ENCODE measurements at places on chromosomes 2 and 18. TPM values are rescaled to one million over a fixed set of nuclear protein-coding genes. Genes with fewer than 3 reads are reported as not detected.

GRCh38 chr18:32201948-32202672 lies 12.3 kb downstream of the MEP1B start:
- no peak for DNase-seq

- DNase-seq, result peak; percentile 49
Observed at GRCh38 chr2:97348841-97349240, 235.9 kb downstream of the ANKRD36 start.

- no peak for DNase-seq
Observed at GRCh38 chr18:32257084-32257785, 67.4 kb downstream of the MEP1B start.

- no peak for DNase-seq
Observed at GRCh38 chr18:50898919-50899318, 20.0 kb downstream of the ME2 start.

DNA sequence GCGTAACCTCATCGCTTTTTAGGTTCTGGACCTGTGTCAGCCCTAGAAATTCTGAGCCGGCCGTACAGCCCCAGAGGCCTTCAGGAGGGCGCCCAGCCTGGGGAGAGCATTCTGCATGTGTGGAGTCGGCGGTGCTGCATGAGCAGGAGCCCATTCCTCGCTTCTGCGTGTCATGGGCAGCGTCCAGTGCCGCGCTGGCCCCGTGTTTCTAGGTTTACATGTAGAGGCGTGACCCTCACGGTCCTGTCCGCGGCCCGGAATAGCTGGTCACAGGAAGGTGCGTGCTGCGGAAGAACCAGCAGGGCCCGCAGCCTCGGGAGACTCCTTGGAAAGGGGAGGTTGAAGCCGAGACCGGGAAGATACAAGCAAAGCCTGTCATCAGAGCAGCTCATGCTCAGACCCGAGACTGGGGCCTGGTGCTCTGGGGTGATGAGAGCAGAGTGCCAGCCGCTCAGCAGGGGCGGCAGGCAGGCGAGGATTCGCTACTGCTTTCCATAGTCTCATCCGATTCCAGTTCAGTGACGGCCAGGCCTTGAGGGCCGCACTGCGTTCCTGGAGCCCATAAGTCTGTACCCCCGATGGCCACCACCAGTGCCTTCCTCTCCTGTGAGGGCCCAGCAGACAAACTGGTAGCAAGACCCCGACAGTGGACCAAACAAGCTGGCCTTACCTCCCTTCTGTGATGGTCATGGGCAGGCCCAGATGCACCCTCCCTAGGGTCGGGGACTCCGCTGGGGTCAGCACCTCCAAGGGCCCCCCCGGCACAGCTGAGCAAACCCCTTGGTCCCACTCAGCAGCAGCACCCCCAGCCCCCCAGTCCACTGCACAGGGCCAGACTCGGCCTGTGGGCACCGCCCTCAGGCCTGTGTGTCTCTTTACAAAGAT lies 15.6 kb upstream of the NFATC1 start:
- peak; percentile 82 for DNase-seq

DNA sequence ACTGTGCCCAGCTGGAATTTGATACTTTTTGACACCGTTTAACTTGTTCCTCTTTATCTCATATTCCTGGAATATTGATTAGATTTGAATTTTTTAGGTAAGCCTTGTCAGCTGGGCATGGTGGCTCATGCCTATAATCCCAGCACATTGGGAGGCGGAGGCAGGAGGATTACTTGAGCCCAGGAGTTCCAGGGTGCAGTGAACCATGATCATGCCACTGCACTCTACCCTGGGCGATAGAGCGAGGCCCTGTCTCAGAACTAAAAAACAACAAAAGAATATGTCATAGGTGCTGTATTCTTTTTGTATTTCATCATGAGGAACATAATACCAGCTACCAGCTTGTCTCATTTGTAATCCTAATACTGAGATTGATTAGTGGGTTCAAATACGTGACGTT lies 90.3 kb downstream of the ZNF532 start:
- DNase-seq, result no peak

- no peak for DNase-seq
Observed at GRCh38 chr2:233828546-233829192, 25.7 kb downstream of the HJURP start.

- DNase-seq, result no peak
Observed at GRCh38 chr2:234318361-234318760, 178.5 kb downstream of the ARL4C start.

GRCh38 chr2:11154016-11154922 lies 998 bp upstream of the SLC66A3 start:
- DNase-seq, result no peak

GRCh38 chr2:24015562-24016375 lies 5.9 kb downstream of the MFSD2B start:
- DNase-seq, result peak; percentile 84

DNA sequence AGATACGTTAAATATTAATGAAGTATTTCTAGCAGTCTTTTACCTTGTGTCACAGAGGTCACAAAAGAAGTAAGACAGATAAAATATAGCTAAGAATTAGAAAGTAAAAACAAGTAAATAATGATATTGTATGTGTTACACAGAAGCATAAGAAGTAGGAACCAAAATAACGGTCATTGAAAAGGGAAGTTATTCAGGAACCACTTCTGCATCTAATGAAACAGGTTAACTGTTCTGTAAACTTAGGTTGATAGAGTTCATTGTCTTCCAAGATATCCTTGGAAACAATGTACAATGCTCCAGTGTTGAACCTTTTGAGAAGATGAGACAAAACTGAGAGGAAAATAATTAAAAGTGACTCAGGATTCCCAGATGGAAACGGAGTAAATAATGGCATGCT lies 57.1 kb upstream of the CD302 start:
- DNase-seq, result no peak

- DNase-seq, result peak; percentile 63
Observed at GRCh38 chr18:48535956-48536355, 2.9 kb upstream of the CTIF start.

GRCh38 chr2:95010126-95010525 lies 15.4 kb upstream of the MAL start:
- no peak for DNase-seq

GRCh38 chr2:102558463-102558862 lies 60.9 kb upstream of the SLC9A2 start:
- DNase-seq, result no peak

- DNase-seq, result no peak
Observed at GRCh38 chr18:23645568-23646175, 17.0 kb downstream of the ANKRD29 start.

GRCh38 chr2:84231478-84231877 lies 227.6 kb downstream of the SUCLG1 start:
- DNase-seq, result no peak

DNA sequence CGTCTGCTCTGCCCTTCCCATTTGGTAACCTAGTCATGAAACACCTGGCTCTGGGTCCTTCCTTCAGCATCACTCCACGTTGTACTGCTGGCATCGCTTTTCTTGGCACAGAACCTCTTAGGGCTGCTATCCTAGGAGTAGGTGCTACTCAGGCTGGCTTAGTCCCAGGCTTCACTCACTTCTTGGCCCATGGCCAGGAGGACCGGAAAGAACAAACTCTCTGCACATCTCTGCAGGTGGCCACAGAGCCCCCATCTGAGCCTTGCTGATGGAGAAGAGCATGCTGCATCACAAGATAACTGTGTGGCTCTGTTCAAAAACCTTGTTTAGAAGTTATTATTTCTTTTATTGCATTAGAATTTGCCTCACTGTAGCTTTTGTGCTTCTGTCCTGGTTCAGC lies 447.2 kb upstream of the TNP1 start:
- DNase-seq, result no peak

- DNase-seq, result no peak
Observed at GRCh38 chr2:108571286-108571685, 37.0 kb downstream of the LIMS1 start.

DNA sequence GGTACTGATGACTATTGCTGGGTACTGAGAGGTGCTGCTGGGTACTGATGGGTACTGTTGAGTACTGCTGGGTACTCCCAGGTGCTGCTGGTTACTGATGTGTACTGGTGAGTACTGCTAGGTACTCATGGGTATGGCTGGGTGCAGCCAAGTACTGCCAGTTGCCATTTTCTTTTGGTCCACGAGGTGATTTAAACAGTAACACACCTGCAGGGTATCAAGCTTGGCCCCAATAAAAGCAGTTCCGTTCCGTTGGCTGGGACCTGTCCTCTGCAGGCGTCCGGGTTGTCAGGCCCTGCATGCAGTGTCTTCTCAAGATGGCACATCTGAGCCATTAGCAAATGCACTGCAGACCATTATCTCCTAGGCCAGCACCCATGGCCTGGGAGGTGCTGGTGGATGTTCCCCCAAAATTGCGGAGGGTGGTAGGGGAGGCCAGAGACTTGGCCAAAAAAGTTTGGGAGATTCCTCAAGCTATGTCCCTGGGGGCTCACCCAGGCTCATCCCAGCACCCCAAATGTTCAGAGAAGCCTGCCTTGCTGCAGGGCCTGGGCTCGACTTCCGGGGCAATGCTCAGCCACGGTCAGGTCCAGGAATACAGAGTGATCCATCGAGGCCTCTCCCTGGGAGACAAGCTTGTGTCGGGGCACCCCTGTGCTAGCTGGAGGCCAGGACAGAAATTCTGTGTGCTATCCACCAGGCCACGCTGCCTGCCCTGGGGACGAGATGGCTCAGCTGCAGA lies 165.2 kb downstream of the TWIST2 start:
- no peak for DNase-seq

DNA sequence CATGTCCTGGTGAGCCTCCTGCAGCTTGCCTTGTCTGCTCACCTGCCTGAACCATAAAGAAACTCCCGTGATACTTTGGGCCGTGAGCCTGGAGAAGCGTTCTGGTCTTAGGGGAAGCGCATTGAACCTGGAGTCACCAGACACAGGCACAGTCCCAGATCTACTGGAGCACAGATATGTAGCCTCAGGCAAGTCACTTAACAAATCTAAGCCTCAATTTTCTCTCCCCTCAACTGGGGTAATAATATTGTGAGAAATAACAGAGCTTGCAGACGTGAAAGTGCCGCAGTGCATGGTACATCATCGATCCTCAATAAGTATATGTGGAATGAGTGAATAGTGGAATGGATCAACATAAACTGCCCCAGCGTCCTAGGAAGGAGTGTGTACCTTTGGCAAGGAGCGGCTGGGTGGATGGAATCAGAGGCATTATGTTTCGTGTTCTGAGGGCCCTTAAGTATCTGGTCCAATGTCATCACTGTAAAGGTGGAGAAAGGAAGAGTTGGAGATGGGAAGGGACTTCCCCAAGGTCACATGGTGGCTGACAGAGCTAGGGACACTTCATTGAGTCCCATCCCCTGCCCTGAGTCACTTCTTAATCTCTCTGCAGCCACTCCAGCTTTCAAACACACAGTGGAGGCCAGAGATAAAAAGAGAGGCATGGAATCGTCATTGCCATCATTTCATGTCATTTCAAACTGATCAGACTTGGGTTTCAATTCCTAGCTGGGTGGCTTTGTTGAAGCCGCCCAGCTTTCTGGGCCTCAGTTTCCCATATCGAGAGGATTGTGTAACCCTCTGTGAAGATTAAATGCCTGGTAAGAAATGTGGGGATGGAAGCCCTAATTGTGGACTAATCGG lies 172.4 kb downstream of the DDX1 start:
- DNase-seq, result peak; percentile 54

DNA sequence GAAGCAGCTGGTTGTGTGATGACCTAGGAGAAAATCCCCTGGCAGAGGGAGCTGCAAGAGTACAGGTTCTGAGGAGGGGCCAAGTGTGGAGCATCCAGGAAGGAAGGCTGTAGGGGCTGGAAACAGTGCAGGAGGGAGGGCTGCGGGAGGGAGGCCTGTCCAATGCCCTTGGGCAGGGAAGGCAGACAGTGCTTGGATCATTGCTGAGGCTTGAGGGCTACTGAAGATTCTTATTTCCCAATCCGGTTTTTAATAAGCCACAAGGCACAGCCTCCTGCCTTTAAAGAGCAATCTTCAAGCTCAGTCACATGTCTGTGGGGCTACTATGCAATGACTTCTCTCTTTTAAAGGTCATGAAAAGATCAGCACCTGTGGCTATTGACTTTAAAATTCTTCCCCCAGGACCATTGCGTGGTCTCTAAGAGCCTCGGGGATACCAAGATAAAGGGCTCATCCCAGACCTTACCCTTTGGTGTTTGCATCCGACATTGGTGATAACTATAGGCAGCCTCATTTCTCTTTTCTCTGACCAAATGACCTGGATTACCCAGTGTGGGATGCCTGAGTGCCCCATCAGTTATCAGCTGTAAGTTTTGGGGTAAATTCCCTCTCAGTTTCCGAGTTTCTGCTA lies 149.6 kb downstream of the DOCK10 start:
- DNase-seq, result no peak

DNA sequence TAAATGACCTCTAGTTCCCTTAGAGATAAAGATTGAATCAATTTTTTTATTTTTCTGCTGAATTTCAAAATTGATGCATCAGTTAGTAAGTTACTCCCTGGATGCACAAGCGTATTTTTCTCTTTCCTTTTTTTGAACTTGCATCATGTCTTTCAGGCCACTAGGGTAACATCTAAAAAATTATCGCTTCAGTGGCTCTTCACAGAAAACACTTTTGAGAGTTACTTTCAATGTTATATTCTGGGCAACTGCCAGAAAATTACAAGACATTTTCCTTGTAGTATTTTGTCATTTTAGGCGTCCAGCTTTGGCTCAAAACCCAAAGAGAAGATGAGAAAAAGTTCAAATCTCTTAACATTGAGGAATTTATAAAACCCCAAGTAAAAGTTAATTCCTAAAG lies 59.8 kb downstream of the DSEL start:
- DNase-seq, result no peak

GRCh38 chr2:66832646-66833435 lies 397.9 kb downstream of the MEIS1 start:
- DNase-seq, result no peak

DNA sequence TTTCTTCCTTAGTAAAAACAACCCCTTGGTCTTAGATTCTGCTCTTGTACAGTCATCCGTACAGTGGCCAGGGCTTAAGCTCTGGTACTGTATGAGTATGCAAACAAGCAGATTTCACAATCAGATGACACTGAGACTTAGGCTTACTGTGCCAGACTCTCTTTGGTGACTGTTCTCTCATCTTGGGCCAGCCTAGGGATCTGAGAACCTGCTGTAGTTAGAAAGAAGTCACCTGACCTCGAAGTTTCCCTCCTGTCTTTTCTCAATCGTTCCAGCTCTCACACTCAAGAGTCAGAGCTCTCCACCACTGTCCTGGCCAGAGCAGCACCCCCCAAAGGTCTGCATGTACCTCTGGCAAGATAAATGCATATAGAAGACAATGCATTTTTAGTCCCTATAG lies 63.2 kb downstream of the ZEB2 start:
- DNase-seq, result no peak

DNA sequence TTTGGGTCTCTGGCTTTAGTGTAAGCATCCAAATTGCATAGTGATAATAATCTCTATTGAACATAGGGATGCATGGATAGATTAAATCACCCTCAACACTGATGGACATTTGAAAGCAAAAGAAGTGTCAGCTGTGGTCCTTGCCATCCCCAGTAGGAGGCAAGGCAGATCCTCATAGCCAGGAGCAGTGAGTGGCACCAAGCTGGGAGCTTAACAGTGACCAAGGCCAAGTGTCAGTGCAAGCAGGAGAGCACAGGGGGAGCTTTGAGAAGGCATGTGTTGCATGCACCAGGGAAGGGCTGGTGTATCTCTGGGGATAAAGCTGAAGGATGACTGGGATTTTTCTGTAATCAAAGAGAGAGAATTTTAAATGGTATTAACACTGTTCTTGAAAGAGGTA lies 14.7 kb downstream of the SLC14A1 start:
- no peak for DNase-seq

Gene CRYGD
- not detected for total RNA-seq

Gene CTAGE1
- total RNA-seq, result not detected

Gene SPATA3
- 0.25 TPM for total RNA-seq

Gene NT5DC4
- not detected for total RNA-seq

Gene M1AP
- 0.38 TPM for total RNA-seq

Gene NEUROD1
- total RNA-seq, result not detected

Gene CGREF1
- 0.49 TPM for total RNA-seq

Gene UGT1A5
- total RNA-seq, result 0.80 TPM

Gene SATB2
- total RNA-seq, result 3.7 TPM

Gene ERICH2
- total RNA-seq, result not detected

Gene EPB41L3
- total RNA-seq, result 32.5 TPM

Gene NRBP1
- 79.7 TPM for total RNA-seq
